CD4-positive, alpha-beta T cell treated with Interleukin-4 for 1 hour (primary cell): ENCODE measurements at places on chromosomes 13 and 19.
A peak's percentile ranks its signal among the peaks of the same experiment; 100 is the strongest.

DNA sequence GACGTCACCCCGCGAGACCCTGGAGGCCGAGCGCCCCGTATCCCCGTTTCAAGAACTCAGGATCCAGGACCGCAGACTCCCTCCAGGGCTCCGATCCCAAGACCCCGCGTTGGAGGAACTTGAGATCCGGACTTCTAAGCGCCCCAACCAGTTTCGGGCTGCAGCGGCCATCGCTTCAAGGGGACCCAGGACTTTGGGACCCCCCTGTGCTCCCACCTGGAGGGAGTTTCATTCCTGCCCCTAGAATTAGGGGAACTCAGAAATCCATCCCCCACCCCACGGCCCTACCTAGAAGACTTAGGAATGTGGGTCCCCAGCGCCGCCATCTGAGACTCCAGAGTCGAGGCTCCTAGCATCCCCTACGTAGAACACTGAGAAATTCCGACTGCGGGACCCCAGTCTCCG is 400 bp downstream of the PLEKHG2 start:
- no peak for DNase-seq

DNA sequence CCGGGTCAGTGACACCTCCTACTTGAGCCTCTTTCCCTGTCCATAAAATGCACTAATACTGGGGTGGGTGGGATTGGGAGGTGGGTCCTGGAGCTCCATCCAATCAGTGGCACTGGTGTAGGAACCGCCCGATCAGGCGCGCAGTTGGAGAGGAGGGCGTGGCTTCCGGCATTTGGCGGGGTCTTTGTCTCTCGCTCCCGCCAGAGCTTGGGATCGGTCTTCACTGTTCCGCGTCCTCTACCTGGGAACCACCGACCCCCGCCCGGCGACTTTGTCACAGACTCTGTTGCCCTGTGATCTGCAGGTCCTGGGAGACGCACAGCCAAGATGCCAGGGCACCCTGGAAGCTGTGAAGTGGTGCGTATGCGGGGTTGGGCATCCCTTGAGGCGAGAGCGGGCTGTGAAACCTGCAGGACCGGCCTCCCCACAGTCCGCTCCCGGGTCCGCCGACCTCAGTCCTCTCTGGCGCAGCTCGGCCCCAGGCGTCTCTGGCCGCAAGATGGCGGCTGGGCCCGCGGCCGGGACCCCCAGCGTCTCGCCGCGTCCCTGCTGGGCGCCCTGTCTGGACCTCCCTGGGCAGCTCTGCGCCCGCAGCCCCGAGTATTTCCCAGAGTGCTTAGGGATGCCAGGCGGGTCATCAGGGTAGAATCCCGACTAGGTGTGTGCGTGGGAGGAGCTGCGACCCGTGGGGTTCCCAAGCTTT is 41.6 kb upstream of the ZNF730 start:
- no peak for DNase-seq

GRCh38 chr13:81394640-81395039 is 1053.7 kb upstream of the SPRY2 start:
- no peak for DNase-seq

- DNase-seq = no peak
Observed at GRCh38 chr13:29523199-29523961, 72.1 kb downstream of the SLC7A1 start.

DNA sequence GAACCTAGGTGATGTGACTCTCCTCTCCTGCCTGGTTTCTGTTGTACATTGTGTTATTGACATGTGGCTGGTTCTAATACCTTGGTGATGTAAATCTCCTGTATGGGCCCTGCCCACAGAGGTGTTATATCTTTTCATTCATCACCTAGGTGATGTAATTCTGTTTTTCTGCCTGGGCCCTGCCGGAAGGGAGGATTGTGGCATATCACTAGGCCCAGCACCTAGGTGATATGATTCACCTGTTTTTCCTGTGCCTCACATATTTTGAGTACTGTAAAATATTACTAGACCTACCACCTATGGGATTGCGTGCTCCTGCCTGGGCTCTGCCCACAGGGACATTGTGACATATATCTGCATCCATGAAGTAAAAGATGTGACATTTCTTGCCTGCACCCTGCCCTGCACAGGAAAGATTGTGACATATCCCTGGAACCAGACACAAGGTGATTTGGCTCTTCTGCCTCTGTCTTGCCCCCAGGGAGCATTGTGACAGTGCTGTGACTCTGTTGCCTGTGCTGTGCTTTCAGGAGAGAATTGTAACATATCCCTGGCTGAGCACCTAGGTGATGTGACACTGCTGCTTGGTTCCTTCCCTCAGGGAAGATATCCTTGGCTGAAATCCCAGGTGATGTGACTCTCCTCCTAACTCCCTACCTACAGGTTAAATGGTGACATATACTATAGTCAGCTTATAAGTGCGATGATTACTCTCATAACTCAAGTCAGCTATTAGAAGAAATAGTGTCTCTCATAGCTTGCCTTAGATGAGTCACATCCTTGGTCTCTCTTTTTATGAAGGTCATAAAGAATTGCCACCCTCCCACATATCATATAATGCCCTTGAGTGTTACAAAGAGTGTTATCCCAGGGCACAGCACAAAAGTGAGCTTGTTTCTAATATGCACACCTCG is 13.3 kb upstream of the ZNF681 start:
- no peak for DNase-seq

- no peak for DNase-seq
Observed at GRCh38 chr19:54026656-54027055, 35.2 kb downstream of the CACNG6 start.

- DNase-seq = no peak
Observed at GRCh38 chr19:3732108-3732507, 23.9 kb downstream of the TJP3 start.

DNA sequence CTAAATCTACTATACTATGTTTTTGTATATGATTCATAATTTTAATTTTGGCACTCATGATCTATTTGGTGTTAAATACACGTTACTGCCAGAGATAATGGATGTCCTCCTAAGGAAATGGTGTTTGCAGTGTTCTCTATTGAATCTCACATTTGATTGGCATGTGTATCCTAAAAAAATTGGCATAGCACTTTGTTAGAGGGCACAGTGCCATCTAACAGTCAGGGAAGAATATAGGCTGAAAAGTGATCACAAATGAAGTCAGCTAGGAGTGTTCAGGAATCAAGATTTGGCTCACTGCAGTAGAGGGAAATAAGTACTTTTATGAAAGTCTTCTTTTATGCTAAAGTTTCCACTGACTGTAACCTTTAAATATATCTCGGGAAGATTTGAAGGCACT is 624.6 kb downstream of the GPC6 start:
- no peak for DNase-seq

DNA sequence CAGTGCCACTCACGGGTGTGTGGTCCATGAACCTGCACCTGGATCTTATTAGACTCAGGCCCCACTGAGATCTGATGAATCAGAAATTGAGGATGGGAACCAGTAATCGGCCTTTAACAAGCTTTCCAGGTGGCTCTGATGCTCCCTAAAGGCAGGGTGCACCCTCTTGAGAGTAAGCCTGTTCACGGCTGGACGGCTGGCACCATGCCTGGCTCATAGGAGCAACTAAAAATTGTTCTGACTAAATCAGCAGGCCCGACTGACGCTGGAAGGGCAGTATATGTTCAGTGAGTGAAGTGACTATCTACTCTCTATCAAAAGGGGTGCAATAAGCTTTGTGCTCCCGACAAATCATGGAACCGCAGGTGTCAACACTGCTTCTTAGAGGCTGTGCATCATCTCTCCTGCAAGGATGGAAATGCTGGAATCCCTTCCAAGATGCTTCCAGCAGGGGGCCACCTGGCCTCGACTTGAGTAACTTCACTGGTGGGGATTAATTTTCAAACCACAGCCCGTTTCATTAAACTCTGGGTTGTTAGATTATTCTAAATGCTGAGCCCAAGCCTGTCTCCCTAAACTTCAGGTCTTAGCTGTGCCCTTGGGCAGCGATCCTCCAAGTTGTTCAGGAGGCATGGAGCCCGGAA is 28.4 kb downstream of the TMTC4 start:
- DNase-seq = no peak

DNA sequence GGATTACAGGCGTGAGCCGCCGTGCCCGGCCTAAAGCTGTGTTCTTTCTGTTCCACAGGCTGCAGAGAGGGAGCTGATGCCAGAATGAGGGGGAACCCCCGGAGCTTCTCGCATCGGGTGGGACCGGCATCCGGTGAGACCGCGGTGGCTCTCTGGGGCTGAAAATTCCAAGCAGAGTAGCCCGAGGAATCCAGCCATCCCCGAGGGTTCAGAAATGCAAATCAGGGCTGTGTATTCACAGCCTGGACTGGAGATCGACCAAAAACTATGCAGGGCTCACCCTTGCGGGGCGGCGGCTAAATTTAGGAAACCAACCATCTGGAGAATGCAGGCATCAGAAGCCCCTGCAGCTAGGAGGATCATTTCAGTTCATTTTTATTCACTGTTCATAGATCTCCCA is 99.2 kb downstream of the GNG7 start:
- no peak for DNase-seq

DNA sequence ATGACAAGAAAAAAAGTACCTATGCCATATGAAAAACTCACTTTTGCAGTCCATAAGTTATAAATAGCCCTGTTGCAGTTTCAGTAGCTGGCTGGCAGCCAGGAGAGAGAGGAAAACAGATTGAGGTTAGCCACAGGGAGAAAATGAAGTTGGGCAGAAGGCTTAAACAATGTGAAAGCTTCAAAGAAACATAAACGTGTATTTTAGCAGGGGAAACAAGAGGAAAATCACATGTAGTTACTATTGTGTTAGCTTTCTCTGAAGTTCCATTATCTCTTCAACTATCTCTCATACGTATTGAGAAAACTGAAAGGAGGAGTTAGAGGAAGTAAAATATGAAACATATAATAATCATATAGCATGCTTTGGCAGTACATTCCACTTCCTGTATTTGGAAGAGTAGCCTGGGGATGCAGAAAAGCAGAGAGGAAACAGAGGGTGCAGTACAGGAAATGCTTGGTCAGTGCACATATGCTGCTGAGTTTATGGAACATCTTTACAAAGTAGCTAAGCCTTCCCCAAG is 1551.1 kb downstream of the EFNB2 start:
- peak; percentile 32 for DNase-seq

DNA sequence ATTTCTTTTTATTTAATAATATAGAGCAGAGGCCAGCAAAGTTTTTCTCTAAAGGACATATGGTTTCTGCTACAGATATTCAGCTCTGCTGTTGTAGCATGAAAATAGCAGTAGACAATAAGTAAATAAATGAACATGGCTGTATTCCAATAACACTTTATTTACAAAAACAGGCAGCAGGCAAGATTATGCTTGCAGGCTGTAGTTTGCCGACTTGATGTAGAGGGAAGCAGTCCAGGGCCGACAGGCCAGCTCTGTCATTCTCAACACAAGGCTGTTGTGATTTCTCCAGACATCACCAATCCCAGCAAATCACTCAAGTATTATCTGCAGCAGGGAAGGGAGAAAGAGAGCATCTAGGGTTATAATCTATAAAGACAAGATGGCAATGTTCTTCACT is 1062.5 kb upstream of the PCDH9 start:
- DNase-seq = no peak

GRCh38 chr13:98216135-98216565 is 39.1 kb upstream of the RNF113B start:
- DNase-seq = no peak

DNA sequence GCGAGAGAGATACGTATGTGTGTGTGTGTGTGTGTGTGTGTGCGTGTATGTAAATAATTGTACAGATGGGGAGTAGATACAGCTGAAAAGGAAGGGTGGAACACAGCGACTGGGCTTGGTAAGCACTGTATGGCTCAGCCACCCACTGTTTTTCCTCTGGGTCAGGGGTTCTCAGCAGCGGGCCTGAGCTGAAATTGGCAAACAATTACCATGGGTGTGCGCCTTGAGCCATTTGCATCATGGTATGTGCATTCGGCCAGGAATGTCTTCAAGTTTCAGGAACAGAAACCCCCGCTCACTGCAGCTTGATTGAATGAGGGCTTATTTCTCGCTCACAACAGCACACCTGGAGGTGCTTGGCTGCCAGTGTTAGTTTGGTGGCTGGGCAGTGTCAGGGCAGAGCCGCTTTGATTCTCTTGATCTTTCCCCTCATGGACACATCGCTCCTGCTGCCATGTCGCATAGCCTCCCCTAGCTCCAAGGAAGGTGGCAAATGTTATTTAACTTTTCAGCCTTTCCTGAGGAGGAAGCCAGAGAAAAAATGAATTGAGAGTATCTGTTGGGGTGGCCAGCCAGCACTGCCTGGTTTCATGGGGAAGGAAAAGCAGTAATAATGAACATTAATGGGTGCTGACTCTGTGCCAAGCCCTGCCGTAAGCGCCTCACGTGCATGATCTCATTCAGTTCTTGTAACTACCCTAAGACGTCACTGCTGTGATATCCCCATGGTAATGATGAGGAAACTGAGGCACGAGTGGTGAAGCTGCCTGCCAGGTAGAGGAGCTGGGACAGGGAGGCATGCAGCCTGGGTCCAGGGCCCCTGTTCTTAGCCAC is 126.9 kb downstream of the SIPA1L3 start:
- DNase-seq = no peak

DNA sequence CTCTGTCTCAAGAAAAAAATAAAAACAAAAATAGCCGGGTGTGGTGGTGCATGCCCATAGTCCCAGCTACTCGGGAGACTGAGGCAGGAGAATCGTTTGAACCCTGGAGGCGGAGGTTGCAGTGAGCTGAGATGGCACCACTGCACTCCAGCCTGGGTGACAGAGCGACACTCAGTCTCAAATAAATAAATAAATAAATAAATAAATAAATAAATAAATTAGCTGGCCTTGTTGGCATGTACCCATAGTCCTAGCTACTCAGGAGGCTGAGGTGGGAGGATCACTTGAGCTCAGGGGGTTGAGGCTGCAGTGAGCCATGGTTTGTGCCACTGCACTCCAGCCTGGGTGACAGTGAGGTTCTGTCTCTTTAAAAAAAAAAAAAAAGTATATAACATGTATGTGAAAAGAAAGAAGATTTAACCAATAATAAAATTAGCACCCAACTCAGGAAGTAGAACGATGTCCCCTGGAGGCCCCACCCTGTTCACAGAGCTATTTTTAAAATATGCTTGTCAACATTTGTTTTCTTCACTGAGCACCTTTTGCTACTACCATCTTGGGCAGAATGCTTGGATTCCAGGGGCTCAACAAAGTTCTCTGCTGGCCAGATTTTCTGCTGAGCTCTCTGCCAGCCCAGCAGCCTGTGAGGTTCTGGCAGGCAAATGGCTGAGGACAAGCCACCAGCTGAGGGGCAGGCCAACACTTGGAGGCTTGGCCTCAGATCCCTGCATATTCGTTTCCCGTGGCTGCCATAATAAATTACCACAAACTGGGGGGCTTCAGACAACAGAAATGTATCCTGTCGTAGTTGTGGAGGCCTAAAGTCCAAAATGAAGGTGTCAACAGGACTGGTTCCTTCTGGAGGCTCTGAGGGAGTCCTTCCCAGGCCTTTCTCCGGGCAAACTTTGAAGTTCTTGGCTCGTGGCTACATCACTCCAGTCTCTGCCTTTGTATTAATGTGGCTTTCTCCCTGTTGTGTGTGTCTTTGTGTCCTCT is 5.2 kb downstream of the SLC25A42 start:
- peak; percentile 52 for DNase-seq

- DNase-seq = no peak
Observed at GRCh38 chr13:22193070-22193469, 522.2 kb downstream of the FGF9 start.

GRCh38 chr13:94182185-94182761 is 297.2 kb downstream of the DCT start:
- DNase-seq = peak; percentile 2

- DNase-seq = no peak
Observed at GRCh38 chr13:112531263-112531794, 56.6 kb downstream of the TUBGCP3 start.

GRCh38 chr13:43698758-43699157 is 88.0 kb downstream of the ENOX1 start:
- DNase-seq = no peak

GRCh38 chr19:23698711-23699520 is 11.9 kb upstream of the ZNF675 start:
- no peak for DNase-seq
